ENCODE measurements at places on chromosomes 11 and 22.

DNA sequence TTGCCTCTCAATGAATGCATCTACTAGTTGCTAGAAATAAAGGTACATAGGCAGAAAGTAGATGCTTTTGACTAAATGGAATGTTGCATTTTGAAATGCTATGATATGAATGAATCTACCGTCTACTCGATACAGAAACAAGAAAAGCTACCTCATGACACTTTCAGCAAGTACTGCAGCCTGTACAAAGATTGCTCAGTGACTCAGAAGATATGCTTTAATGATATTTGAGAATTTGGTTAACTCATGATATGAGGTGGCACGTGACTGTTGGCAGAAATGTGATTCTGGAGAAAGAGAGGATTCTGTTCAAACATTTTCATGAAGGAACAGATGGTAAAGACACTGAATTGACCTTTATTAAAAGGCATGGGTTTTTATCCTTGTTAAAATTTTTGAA is 76.0 kb downstream of the HSD17B12 start:
- DNase-seq = no peak

DNA sequence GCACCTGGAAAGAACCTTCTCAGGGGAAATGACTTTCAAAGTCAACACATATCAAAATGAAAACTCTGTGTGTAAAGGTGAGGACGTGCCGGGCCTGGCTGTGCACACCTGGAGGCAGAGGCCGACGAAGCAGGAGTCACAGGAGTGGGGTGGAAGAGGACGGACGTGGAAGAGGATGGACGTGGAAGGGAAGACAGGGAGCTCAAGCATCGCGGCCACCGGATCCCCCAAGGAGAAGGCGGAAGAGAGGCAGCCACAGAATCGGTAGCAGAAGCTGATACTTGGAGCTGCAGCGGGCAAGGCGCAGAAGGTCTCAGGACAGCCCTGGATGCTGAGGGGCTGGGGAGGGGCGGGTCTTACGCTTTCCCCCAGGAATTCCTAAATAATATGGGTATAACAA is 519.8 kb downstream of the BRD1 start:
- DNase-seq = no peak

DNA sequence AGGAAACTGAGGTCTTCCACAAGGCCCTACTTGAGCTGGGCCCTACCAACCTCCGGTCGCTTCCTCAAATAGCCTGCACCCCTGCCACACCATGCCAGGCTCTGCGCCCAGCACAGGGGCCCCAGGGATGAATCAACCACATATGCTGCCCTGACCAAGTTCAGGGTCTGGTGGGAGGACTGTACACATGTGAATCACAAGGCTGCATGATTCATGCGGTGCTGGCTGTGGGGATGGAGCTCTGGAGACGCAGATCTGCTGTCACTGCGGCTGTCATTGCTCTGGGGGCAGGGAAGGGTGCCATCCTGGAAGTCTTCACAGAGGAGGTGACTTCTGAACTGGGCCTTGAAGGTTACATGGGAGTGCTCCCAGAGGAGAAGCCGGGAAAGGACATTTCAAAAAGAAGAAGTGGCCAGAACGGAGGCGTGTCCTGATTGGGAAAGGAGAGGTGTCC is 21.5 kb downstream of the CYTH4 start:
- DNase-seq = no peak

DNA sequence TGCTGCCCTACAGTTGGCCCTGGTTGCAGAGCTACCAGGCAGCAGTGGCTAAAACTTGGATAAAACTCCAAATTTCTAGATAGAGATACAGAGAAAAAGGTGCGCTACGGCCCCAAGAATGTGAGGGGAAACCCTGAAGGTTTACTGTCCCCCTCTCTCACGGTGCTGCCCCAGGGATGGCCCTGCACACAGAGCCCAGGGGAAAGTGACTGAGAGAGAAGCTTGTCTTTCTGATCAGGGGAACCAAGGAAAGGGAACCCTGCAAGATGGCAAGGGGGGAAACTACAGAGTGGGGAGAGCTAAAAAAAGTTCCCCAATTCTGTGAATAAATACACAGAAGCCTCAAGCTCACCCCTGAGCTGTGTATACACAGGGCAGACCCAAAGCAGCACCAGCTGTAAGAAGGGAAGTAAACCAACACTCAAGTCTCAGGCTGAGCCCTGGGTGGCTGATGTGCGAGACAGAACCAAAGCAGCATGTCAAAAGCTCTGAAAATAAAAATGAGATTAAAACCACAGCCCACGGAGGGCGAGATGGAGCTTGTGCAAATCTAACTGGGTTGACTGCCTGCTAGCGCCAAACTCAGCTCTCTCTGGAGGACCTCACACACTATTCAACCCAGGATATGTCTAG is 22.1 kb downstream of the GNB1L start:
- DNase-seq = no peak

DNA sequence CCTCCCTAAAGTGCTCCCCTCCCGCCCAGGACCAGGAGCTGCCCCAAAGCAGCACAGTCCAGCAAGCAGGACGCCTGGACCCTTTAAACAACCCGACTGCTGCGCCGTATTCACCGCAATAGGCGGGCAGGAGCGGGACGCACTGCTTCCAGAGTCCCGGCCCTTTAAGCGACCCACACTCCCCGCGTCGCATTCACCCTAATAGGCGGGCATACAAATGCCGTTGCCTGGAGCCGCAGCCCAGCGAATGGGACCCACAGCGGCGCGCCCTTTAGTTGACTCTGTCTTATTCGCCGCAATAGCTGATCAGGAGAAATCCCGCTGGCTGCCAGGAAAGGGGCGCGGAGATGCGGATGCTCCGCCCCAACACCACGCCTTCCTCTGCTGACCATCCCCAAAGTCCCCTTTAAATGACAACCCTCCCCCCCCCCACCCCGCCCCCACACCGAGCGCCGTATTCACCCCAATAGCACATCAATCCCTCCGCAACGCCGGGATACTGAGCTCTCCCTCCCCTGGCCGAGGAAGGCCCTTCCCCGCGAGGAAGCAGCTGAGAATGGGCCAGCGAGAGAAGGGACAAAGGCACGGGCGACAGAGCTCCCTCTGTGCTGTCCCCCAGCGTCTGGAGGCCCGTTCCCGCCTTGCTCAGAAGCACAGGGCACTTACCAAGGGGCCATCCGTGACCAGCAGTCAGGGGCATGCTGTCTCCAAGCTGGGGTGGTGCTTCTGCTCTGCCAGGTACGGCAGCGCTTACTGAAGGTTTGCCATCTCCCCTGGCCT is 4.7 kb downstream of the OSBPL5 start:
- no peak for DNase-seq

- no peak for DNase-seq
Observed at GRCh38 chr11:90722552-90723190, 499.8 kb upstream of the CHORDC1 start.

GRCh38 chr11:40360206-40360798 is 1099.2 kb downstream of the LRRC4C start:
- DNase-seq = no peak

DNA sequence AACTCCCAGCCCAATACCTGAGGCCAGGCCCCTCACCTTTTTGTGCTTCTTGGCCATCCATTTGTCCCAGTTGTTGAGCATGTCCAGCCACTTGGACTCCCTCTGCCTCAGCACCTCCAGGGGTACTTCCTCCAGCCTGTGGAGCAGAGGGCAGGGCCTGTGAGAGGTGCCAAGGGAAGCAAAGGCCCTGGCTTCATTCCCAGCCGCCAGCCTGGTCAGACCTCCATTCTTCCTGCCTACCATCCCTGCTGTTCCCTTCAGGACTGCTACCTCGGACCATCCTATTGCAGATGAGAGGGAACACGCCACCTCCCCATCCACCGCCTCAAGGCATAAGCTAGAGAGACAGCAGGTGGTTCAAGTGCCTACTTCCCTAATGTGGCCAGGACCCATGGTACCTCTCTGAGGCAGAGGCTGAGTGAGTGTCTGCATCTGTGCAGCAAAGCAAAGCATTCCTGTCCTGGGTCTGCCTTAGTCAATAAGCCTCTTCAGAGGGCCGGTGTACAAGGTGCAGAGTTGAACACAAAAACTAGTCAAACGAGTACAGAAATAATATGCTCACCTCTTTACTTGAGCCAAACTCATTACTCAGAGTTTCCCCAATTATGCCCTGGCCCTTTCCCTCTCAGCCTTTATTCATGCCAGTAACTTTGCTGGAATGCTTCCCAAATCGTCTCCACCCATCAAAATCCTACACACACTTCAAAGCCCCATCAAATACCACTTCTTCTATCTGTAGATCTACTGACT is 15.4 kb upstream of the CASTOR1 start:
- no peak for DNase-seq

All from NCI-H446 treated with DMSO at 0.1 percent for 48 hours (cell line).